Hair follicle dermal papilla cell (primary cell): ENCODE measurements at places on chromosomes 16 and 17. TPM values are rescaled to one million over a fixed set of nuclear protein-coding genes. Genes with fewer than 3 reads are reported as not detected.

The PAGR1 gene
- 21.1 TPM in 2 replicates for total RNA-seq

The MYH1 gene
- not detected in 2 replicates for total RNA-seq

The SLFN13 gene
- 0.85 and 1.1 TPM in 2 replicates for total RNA-seq

The RDM1 gene
- total RNA-seq = not detected in 2 replicates

The TRIM16 gene
- 87.1 and 128 TPM in 2 replicates for total RNA-seq

The CDK3 gene
- 0.97 and 1.7 TPM in 2 replicates for total RNA-seq

The KRTAP3-2 gene
- not detected in 2 replicates for total RNA-seq

The ACSM2A gene
- not detected in 2 replicates for total RNA-seq

The PRAC2 gene
- not detected in 2 replicates for total RNA-seq
